ENCODE measurements at places on chromosomes 1 and 21. TPM values are rescaled to one million over a fixed set of nuclear protein-coding genes. Genes with fewer than 3 reads are reported as not detected.

Gene VAV3
- 36.1 TPM for total RNA-seq

Gene GIPC2
- total RNA-seq: 31.9 TPM

Gene AVPR1B
- not detected for total RNA-seq

Gene NR0B2
- total RNA-seq: not detected

Gene CFAP107
- total RNA-seq: not detected

Gene GLIS1
- under 0.01 TPM for total RNA-seq

Gene SPRR2F
- total RNA-seq: not detected

Gene TMEM269
- under 0.01 TPM for total RNA-seq

Gene FAM229A
- 1.4 TPM for total RNA-seq

Gene ACOT7
- total RNA-seq: 21.8 TPM

Data from dermis microvascular lymphatic vessel endothelial cell (primary cell).